Fibroblast of mammary gland (primary cell): ENCODE measurements at places on chromosomes 16 and 17.

DNA sequence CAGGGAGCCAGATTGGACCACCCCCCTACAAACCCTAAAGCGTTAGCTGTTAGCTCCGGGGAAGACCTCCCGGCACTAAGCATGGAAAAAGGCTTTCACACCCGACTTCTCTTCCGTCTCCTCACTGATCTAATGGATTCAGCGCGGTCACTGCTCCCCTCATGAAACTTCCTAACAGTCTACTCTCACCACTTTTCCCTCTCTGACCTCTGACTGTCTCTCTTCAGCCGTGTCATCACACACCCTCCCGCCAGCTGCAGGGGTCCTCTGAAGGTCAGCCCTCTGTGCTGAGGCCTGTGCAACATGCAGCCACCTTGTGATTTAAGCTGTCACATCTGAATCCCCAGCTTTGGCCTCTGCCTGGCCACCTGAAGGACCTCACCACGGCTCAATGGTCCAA is 15.7 kb downstream of the LYRM1 start:
- DNase-seq, result no peak

DNA sequence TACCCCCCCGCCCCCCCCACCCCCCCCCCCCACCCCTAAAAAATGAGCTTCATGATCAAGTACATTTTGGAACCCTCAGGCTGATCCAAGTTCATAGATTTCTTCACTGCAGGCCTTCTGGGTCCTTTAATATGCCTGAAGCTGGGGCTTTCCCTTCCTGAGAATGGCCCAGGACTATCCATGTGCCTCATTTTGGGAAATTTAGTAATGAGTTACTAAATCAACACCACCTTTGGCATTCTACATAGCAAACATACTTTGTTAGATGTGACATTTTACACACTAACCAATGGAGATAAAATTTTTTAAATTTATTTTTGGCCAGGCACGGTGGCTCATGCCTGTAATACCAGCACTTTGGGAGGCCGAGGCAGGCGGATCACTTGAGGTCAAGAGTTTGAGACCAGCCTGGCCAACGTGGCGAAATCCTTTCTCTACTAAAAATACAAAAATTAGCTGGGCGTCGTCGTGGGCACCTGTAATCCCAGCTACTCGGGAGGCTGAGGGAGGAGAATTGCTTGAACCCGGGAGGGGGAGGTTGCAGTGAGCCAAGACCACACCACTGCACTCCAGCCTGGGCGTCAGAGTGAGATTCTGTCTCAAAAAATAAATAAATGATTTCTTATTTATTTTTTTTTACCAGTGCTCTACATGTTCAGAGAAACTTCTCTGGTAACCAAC is 14.0 kb downstream of the HERPUD1 start:
- DNase-seq, result no peak

DNA sequence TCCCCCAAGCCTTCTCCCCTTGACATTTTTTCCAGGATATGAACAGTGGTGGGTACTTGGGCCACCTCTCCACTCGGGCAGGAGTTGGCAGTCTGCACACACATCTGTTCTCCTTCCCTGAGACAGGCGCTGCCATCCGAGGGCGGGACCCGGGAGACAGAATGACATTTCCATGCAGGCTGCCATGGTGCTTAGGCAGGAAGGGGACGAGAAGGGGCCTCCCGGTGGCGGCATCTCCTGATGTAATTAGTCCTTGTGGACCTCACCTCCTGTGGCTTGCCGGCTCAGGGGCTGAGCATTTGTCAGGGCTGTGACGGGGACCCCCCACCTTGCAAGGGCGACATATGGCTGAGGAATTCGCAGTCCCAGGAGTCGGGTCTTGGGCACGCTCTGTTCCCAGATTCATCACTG is 197.2 kb downstream of the FOXL1 start:
- DNase-seq, result peak; percentile 18

DNA sequence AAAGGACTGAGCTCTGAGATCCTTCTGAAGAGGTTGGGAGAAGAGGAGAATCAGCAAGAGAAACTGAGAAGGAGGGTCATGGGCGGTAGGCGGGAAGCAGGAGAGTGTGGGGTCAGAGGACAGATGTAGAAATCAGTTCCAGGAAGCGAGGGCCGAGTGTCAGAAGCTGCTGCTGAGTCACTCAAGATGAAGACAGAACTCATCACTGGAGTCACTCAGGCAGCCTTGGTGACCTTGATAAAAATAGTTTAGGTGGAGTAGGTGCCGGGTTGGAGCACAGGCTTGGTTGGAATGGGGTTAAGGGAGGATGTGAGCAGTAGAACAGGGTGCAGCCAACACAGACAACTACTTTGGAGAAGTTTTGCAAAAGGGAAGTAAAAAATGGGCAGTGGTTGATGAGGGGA is 6.1 kb upstream of the ITGAM start:
- peak; percentile 36 for DNase-seq

- DNase-seq, result no peak
Measured at GRCh38 chr16:72921106-72921505, 126.8 kb downstream of the ZFHX3 start.

GRCh38 chr16:27925612-27926011 is 137.9 kb downstream of the GSG1L start:
- no peak for DNase-seq

DNA sequence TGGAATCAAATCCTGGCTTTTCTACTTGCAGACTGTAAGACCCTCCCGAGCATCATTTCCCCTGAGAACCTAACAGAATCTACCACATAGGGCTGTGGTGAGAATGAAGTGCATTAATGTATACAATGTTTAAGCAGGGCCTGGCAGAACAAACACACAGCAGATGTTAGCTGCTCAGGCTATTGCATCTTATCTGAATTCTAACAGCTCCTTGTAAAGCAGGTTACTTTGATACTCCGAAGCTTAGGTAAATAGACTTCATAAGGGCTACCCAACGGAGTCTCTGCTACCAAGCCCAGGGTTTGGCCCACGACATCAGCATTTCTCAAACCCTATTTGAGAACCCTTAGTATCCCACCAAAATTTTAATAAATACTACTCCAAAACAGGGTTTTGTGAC is 24.4 kb upstream of the NOS2 start:
- no peak for DNase-seq

GRCh38 chr16:66211651-66212050 is 154.8 kb upstream of the CDH5 start:
- DNase-seq, result no peak

DNA sequence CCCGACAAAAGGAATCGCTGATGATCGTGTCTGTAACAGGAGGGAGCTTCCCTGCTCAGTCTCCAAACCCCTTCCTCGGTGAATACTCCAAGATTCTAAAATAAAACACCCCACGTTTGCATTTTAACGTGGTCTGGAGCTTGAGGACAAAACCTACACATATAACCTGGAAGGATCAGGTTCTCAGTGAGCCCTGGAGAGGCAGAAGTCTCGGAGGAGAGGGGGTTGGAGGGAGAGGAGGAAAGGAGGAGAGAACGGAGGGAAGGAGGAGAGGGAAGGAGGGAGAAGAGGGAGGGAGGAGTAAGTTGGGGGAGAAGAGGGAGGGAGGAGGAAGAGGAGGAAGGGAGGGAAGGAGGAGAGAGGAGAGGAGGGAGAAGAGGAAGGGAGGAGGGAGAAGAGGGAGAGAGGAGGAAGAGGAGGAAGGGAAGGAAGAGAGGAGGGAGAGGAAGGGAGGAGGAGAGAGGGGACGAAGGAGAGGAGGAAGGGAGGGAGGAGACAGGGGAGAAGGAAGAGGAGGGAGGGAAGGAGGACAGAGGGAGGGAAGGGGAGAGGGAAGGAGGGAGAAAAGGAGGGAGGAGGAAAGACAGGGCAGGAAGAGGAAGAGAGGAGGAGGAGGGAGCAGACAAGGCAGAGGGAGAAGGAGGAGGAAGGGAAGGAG is 27.4 kb upstream of the GINS2 start:
- DNase-seq, result no peak
